CD14-positive monocyte (primary cell): ENCODE measurements at places on chromosomes 7 and 10.

- no peak for DNase-seq
Measured at GRCh38 chr10:83310688-83311087, 828.6 kb upstream of the GHITM start.

DNA sequence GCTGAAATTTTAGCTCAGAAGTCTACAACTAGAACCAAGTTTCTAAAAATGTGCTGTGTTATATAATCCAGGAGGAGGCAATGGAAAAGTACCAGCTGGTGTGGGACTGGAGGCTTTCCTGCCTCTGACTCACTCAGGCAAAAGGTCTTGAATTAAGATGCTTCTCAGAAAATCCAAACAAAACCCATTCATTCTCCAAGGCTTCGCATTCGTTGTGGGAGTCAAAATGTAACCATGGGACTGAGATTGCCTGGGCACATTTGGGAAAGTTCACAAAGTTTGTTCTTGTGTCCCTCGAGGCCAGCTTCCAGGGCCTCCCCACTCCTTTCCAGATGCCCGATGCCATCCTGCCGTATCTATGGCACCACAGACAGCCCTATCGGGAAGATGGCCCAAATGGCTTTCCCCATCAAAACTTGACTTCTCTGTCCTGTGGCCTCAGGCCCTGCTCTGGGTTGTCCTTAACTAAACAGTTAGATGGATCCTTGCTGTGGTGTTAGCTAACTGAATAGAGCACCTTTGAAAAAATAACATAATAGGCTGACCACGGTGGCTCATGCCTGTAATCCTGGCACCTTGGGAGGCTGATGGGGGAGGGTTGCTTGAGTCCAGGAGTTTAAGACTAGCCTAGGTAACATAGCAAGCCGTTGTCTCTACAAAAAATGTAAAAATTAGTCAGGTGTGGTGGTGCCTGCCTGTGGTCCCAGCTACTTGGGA is 180.5 kb downstream of the PFKFB3 start:
- no peak for DNase-seq

- DNase-seq: no peak
Measured at GRCh38 chr10:22609251-22609650, 105.1 kb downstream of the PIP4K2A start.

- no peak for DNase-seq
Measured at GRCh38 chr7:29858191-29858951, 52.1 kb downstream of the WIPF3 start.

DNA sequence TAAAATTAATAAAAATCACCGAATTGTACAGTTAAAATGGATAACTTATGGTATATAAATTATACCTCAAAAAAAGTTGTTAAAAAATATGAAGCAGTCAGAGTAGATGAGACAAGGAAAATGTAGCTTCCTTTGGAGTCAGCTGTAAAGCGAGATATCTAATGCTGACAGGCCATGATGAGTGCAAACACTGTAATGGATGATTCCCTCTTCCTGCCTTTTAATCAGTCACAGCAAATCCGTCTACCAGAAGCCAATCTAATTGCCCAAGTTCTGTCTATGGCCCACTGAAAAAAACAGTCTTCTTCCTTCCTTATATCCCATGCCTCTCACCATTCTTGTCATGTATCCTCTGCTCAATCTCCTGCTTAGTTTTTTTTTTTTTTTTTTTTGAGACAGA is 59.9 kb upstream of the DNAJB12 start:
- no peak for DNase-seq

GRCh38 chr10:21534604-21535493 is 817 bp downstream of the MLLT10 start:
- peak; percentile 49 for DNase-seq

- DNase-seq: no peak
Measured at GRCh38 chr10:86055928-86056327, 310.7 kb downstream of the GRID1 start.

GRCh38 chr7:45189151-45189970 is 31.8 kb downstream of the RAMP3 start:
- DNase-seq: no peak

- no peak for DNase-seq
Measured at GRCh38 chr7:47421456-47421855, 160.5 kb downstream of the TNS3 start.

- DNase-seq: no peak
Measured at GRCh38 chr10:97633921-97634320, 621 bp upstream of the MORN4 start.
